ENCODE measurements at places on chromosomes 3 and 15. TPM values are rescaled to one million over a fixed set of nuclear protein-coding genes. Genes with fewer than 3 reads are reported as not detected.

Gene RUVBL1
- 70.1 TPM for polyA plus RNA-seq

Gene SEC61A1
- polyA plus RNA-seq: 119 TPM

Gene GOLGA8T
- 10.6 TPM for polyA plus RNA-seq

Gene SLC2A2
- 0.12 TPM for polyA plus RNA-seq

Gene TUSC7
- 24.0 TPM for polyA plus RNA-seq

Gene MLF1
- polyA plus RNA-seq: 549 TPM

Gene HYKK
- polyA plus RNA-seq: 7.0 TPM

Gene EAF2
- polyA plus RNA-seq: 14.5 TPM

Gene MB21D2
- 13.4 TPM for polyA plus RNA-seq

Gene TMEM212
- 1.8 TPM for polyA plus RNA-seq

DNA sequence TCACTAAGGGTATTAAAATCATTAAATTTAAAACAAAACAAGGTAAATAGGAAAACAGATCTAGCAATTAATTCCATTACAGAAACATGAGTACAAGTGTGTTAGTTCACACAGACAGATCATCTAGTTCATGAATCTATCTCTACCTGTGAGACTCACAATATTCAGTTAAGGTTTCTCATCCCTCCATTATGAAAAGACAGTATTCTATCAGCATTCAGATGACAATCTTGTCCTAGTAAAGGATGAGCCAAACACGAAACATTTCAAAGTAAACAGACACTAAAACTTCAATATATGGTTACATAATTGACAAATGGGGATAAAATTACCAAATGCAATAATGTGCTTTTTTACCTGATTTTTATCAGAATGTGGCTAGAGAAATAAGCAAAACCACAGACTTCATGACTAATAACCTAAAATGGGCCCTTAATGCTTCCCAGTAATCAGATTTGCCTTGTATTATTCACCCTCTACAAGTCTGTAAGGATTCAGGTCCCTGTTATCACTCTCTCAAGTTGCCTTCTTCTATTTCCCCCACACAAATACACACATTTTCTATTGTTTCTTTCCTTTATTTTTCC lies 126.8 kb downstream of the DLG1 start:
- DNase-seq: no peak

- no peak for DNase-seq
These were observed 10.4 kb downstream of the PODXL2 start for GRCh38 chr3:127639173-127640041.

GRCh38 chr15:22949074-22949547 lies 31.1 kb downstream of the CYFIP1 start:
- peak; percentile 56 for DNase-seq

GRCh38 chr15:78241017-78241416 lies 6.7 kb upstream of the ACSBG1 start:
- DNase-seq: peak; percentile 92

GRCh38 chr3:126464093-126464492 lies 11.6 kb downstream of the ZXDC start:
- DNase-seq: no peak

- no peak for DNase-seq
These were observed 102.6 kb upstream of the BNIP2 start for GRCh38 chr15:59791755-59792154.

DNA sequence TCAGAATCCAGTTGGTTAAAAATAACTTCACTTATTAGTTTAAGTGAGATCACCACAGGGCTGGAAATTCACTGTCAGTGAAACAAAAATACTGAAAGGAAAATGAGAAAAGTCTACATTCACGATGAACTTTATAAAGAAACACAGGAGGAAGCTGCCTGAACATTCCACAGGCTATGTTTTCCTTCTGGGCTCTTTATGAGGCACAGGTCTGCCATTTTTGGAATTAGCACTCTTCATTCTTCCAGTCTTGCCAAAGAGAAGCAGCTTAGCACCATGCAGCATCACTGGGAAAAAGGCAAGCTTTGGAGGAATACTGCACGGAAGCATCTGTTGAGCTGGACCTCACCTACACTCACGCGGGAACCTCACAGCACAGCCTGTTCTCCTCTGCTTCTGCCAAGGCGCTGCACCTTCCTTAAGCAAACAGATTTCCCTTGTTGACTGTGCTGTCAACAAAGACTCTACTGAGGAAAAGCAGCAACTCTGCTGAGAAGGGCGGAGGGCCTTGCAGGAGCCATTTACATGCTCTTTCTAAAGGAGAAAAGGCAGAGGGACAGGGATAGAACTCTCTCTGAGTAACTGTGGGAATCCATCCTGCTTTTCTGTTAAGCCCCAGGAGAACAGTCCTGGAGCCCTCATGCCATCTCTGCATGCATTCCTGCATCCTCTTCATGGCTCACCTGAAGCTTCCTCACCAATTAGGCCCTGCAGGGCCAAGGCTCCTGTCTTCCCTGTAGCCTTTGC lies 15.7 kb downstream of the SUSD5 start:
- DNase-seq: no peak

GRCh38 chr3:15523660-15524417 lies 2.3 kb upstream of the COLQ start:
- DNase-seq: no peak

- DNase-seq: no peak
These were observed 87.8 kb upstream of the MDFIC2 start for GRCh38 chr3:70400194-70400593.

DNA sequence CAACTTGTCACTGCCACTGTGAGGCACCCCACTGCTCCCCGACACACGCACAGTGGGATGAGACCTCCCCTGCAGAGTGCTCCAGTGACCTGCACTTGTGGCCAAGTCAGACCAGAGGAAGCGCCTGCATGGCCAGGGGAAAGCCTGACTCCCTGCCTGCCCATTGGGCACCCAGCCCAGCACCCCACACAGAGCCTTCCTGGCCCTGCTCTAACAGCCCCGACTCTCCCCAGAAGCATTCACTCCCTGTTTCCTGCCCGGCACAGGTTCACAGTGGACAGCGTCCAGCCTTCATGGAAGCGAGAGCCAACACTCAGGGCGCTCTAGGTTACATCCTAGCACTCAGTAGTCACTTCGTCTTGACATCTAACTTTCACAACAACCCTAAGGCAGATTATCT lies 27.8 kb downstream of the RBPMS2 start:
- no peak for DNase-seq

DNA sequence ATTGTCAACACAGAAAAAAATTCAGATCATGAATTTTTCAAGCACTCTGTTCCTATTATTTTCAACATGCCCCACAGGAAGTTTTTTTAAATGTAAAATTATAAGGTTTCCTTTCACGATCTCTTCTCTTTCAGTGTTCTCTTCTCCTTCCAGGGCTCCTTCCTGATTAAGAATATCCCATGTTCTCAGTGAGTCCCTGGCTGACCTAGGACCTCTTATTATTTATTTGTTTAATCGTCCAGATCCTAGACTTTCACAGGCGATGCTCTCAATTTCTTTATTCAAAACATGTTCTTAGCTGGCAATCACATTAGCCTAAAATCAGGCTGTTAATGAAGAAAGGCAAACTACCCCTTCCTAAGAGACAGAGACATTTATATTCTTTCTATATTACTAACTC lies 124.3 kb downstream of the ABI3BP start:
- no peak for DNase-seq

- no peak for DNase-seq
These were observed 27.1 kb upstream of the PTX3 start for GRCh38 chr3:157409516-157409915.

DNA sequence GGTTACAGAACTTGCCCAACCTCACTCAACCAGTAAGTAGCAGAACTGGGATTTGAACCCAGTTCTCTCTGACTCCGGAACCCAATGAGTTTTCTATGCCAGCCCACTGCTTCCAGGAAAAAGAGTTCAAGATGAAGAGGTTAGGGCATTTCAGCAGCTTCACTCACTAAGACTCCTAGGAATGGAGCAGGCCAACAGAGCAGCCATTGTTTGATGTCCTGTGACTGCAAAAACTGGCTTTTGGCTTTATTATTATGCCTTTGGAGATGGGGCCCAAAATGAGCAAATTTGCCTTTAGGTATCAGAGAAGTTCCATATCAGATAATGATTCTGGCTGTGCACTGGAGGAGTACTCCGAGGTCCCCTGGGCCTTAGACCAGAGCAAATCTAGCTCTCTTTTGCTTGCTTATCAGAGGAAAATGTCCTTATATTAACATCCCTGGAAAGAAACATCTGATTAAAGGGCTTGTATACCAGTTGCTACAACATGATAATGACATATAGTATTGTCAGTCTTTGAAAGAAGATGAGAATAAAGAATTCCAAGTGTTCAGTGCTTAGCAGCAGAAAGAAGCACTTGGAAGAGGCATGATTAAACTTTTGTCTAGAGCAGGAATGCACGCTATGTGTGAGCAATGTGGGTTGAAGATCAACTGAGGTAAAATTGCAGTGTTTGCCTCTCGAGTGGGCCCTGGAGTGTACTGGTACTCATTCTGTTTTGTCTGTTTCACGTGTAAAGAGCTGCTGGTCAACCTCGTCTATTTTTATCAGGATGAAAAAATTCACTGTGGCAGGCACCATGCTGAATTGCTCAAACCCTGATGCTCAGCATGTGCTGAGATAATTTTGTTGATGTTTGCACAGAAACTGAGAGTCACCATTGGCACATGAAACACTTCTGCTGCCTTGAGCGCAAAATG lies 21.8 kb upstream of the KLHL24 start:
- no peak for DNase-seq

DNA sequence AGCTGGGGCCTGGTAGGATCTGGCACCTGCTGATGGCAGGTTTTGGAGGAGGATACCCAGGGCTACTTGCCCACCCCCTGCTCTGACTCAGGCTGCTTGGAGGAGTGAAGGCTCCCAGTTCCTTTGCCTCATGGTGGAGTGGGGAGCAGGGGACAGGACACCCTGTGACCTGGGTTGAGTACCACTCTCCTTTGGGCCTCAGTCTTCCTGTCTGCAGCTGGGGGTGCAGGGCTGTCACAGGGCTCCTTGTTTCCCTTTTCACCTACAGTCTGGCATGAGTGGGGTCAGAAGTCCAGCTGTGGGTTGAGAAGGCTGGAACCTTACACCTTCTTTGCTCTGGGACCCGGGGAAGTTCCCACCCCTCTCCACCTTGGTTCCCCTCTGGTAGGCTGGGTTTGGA lies 14.7 kb downstream of the SEMA3F start:
- no peak for DNase-seq

- DNase-seq: no peak
These were observed 38.7 kb upstream of the MUC13 start for GRCh38 chr3:124973290-124973689.

- DNase-seq: no peak
These were observed 14.9 kb downstream of the CBLB start for GRCh38 chr3:105853801-105854432.

GRCh38 chr3:98903099-98903498 lies 1.6 kb upstream of the DCBLD2 start:
- DNase-seq: no peak

DNA sequence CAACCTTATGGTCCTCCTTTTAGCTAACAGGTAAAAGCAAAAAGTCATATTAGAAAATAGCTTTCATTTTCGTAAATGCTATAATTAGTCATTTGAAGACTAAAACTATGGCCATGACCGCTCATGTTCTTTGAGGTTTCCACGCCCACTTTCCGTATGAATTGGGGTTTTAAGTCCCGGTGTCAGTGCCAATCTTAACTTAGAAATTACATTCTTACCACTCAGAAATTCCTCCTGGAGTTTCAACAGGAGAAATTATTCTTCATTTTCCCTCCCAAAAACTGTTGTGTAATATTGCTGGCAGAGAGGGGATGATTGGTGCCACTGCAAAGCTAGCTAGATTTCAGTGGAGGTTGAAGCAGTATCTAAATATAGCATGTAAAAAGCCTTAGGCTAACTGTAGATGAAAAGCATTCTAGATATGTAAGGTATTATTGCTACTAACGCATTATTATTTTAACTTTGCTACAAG lies 71.0 kb upstream of the MDFIC2 start:
- no peak for DNase-seq

GRCh38 chr15:31217566-31218270 lies 108.9 kb upstream of the KLF13 start:
- DNase-seq: no peak

DNA sequence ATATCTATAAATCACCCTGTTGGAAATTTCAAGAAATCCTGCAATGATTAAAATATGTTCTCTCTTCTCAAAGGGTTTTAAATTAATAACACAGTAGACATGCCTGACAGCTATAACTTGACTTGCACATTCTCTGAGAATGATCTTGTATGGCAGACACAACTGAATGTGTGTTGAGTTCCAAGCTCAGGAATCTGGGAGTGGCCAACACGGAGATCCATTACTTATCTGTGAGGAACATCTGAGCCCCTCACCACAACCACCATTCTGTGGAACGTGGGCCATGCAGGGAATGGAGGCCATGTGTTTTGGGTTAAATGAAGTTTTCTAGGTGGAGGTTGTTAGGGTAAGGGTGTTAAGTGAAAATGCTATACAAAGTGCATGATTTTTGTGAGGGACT lies 105.3 kb upstream of the CHMP2B start:
- no peak for DNase-seq

GRCh38 chr3:73694983-73695757 lies 70.4 kb upstream of the PDZRN3 start:
- peak; percentile 17 for DNase-seq

DNA sequence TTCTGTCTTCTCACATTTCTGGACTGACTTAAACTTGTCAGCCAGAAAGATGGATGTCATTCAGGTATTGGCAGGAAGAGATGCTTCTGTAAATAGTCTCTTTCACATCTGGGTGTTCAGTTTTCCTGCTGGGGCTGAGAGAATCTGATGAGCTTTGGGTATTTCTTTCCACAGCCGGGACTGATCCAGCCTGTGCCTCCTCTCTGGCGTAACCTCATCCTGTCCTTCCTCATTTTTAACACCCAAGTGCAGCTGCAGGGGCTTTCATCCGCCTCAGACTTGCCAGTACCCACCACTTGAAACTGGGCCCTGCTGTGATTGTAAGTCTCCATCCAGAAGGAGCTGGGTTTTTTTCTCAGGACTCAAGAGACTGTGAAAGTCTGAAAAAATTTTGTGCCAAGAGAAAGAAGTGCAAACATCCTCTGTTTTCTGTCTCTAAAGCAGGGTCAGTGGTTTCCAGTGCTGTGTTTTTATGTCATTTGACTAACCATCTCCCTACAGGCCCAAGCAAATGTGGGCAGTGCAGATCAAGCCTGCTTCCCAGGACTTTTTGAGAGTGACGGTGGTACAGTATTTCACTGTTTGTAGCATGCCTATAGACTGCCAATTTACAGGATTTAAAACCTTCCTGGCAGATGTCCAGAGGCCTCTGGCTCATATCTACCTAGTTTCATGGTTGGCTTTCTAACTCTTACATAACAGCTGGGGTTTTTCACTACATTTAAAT lies 342.7 kb downstream of the PTPRG start:
- no peak for DNase-seq

GRCh38 chr3:37726525-37727290 lies 135.0 kb upstream of the CTDSPL start:
- DNase-seq: no peak

Measured in testis (tissue), 5 donors.